ENCODE measurements at places on chromosomes 11 and 22.

DNA sequence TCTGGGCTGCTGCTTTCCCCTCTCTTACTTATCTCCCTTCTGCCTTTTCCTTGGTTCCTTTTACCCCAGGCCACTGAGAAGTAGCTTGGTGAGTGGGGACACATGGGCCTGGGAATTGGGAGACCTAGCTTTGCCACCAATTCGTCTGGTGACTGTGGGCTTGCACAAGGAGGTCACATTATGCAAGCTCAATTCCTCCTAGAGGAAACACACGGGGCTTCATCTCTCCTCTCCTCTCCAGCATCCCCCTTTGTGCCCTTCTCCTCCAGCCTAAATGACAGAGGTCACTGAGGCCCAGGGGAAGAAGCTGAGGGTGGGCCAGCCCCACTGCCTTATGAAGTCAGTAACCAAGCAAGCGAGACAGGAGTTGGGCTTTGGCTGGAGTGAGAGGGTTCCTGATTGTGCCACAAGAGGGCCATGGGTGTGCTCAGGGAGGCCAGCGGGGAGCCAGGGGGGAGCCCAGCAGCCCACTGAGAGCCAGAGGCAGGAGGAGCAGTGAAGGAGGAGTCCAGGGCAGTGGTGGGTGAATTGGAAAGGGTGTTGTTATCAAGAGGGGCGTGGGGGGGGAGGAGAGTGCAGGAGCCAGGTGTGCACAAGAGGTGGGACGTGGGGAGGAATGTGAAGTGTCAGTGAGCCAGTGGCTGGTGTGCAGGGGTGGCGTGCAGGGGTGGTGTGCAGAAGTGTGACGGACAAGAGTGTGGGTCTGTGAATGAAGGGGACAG is 2.0 kb downstream of the CLCF1 start:
- DNase-seq = no peak

- no peak for DNase-seq
Measured at GRCh38 chr11:123608371-123608770, 46.1 kb downstream of the SCN3B start.

DNA sequence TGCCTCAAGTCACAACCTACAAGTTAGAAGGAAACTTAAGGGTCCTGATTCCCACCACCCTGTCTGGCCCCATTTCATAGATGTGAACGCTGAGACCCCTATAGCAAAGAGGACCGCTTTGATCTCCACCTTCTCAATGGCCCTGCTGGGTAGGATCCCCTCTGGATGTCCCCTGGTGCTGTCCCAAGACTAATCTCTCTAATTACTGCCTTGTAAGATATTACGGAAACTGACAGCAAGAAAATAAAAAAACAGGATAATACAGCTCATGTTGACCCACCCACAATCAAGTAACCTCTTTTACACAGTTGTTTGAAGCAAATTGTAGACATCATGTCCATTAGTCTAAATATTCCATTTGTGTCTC is 20.9 kb downstream of the IGLL5 start:
- no peak for DNase-seq

DNA sequence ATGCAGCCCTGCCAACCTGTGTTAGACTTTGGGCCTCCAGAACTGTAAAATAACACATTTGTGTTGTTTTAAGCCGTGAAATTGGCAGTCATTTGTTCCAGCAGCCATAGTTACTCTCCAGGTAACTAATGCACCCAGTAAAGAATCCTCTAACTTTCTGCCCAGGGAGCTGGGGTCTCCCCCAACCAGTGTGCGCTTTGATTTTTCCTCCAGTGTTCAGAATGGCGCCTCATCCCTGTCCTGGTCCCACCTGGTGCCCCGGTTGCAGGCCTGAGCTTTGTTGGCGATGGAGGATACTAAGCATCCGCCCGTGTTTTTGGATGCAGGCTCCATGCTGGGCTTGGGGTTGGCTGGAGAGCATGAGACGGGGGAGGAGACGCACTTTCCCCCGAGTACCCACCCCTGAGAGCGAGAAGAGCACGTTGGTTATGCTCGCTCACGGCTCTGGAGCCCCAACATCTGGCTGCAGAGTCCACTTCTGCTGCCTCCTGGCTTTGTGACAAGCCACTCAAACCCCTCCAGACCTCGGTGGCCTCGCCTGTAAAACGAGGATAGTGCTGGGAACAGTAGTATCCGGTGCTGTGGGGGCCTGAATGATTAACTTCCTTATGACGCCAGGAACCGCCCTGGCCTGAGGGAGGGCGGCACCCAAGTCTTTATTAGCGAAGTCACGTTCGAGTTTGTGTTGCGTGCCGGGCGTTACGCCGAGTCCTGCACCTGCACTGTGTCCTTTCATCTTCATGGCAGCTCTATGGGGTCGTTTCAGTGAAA is 25.8 kb downstream of the MRGPRD start:
- no peak for DNase-seq

DNA sequence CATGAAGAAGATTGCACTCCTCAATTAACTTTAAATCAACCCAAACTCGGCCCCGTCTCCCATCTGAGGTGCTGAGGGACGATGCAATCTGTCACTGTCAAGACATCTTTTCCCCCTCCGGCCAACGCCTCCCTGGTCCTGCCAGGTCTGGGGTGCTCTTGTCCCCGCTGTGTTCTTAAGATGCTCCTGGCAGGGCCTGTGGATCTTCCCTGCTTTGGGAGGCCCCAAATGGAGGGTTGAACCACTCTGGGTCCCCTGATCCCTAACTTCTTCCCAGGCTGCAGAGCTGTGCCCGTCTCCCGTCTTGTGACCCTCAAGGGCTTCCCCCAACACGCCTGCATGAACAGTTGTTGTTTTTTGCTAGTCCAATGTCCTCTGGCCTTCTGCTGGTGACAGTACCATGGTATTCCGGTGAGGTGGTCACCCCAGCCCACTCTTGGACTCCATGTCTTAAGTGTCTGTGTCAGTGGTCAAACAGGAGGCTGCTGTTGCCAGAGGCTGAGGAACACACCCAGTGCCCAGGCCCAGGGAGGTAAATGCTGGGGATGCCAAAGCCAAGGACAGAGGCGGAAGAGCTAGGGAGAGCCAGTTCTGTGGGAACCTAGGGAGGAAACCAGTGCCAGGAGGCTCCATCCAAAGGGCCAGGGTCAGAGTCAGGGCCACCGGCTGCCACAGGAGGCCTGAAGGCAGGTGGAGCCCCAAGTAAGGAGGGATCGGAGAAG is 70.6 kb upstream of the SHANK2 start:
- DNase-seq = no peak

DNA sequence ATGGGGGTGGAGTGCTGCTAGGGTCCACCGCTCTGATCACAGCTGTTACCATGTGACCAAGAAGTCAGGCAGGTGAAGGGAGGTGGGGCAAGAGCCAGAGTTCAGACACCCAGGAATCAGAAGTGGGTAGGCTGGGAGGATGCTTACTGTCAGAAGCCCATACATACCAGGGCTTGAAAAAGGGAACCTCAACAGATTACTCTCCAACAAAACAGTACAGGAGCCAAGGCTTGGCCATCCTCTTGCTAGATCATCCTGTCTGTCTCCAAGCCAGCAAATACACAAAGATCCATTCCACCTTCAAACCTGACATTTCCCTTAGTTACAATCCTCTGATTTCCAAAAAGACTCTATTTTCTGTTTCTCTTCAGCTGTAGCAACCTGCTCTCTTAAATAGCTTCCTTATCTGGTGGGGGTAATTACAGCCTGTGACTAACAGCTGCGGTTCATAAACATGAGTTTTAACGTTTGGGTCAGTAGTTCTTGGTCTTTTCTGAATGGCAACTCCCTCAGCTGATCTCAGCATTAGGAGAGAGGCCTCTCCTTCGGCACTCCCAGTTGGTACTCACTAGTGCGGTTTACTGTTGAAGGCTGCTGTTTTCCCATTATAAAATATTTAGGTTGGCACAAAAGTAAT is 31.1 kb upstream of the WT1 start:
- DNase-seq = no peak

DNA sequence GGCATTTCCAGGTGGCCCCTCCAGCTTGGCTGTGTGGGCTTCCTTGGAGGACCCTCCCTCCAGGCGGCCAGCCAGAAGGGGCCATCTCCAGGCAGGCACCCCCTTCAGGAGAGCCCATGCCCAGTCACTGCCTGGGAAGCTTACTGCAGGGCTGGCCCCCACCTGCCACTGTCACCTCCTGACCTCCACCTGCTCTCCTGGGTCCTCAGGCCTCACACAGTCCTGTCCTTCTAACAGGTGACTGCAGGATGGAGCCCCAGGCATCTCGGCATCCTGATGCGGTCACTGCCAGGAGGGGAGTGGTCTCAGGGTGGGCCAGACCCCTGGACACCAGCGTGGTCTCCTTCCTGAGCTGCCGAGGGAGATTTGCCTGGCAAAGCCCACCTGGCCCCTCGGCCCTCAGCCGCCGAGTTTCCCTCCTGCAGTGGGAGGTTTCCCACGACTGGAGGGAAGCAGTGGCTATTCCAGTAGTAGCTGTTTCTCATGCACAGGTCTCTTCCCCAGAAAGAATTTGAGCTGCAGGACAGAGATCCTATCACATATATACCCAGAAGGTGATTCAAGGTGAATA is 13.0 kb downstream of the TBX1 start:
- DNase-seq = no peak

DNA sequence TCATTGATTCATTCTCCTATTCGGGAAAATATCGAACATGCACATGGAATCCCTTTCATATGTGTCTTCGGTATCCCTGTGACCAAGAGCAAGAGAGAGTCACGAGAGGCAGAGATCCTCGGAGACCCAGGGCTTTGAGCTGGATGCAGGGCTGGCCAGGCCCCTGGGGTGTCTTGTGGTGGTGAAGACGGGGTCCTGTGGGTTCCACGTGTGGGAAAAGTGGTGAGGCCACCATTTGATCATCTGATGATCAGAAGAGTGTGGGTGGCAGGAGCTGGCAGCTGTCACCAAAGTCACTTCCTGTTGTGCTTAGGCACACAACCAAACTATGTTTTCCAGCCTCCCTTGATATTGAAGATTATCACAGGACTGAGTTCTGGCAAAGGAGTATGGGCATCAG is 94.0 kb downstream of the BRD1 start:
- DNase-seq = no peak

- peak; percentile 81 for DNase-seq
Measured at GRCh38 chr22:47086596-47087248, 324.3 kb downstream of the TBC1D22A start.

DNA sequence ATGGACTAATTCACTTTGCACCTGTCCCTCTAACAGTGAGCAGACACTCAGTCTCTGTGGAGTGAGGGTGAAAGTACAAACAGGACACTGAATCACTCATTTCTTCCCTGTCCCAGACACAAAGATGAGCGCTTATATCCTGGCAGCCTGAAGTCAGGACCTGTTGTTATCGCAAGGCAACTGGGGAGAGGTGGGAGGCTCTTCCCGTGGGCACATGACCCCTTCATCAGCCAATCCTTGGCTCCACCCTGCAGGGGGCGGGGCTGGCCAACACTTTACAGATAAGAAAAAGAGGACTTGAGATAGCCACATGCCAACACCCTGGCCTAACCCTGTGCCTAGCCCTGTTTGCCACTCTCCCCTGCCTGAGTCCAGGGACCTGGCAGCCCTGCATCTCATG is 29.5 kb upstream of the TESMIN start:
- DNase-seq = no peak

DNA sequence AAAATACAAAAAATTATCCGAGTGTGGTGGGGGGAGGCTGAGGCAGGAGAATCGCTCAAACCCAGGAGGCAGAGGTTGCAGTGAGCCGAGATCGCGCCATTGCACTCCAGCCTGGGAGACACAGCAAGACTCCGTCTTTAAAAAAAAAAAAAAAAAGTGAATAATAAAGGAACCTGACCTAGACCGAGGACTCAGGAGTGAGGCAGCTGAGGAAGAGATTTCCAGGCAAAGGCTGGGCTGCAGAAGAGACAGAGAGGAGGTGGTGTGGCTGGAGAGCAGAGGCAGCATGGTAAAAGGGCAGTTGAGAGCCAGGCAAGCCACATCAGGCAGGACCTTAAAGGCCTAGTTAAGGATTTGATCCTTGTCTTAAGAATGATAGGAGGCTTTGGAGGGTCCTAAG is 28.4 kb upstream of the SMCO4 start:
- DNase-seq = no peak

GRCh38 chr11:99739464-99740089 is 718.8 kb downstream of the CNTN5 start:
- DNase-seq = no peak

- DNase-seq = no peak
Measured at GRCh38 chr11:12885717-12886239, 123.3 kb upstream of the RASSF10 start.

DNA sequence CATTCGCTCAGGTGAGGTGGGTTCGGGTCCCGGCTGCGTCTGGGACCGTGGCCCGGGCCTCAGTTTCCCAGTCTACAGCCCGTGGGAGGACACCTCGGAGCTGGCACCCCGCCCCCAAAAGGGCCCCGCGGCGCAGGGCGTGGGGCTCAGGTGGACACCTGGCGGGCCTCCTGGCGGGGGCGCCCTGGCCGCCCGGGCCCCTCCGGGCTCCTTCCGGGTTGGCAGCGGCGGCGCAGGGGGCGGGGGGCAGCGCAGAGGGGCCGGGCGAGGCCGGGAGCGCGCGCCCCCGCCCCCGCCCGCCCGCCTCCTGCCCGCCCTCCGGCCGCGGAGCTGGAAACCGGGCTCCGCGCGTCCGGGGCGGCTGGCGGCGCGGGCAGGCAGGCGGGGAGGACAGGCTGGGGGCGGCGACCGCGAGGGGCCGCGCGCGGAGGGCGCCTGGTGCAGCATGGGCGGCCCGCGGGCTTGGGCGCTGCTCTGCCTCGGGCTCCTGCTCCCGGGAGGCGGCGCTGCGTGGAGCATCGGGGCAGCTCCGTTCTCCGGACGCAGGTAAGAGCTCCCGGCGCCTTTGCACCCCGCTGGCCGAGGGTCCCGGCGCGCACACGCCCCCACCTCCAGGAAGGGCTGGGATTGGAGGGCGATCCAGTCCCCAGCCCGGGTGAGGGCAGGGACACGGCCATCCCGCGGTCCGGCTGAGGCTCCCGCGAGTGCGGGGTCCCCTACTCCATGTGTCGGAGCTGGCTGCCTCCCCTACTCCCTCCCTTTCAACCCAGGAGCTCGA is at the start of gene EMID1:
EMID1 (plus strand) TSS at position 303 of the 778 bp plus-strand sequence; CDS start at position 446, 143 bp downstream.
- no peak for DNase-seq

GRCh38 chr11:134355136-134355535 is 23.3 kb downstream of the GLB1L2 start:
- DNase-seq = no peak

GRCh38 chr11:111957663-111958444 is 20.7 kb downstream of the DIXDC1 start:
- no peak for DNase-seq

DNA sequence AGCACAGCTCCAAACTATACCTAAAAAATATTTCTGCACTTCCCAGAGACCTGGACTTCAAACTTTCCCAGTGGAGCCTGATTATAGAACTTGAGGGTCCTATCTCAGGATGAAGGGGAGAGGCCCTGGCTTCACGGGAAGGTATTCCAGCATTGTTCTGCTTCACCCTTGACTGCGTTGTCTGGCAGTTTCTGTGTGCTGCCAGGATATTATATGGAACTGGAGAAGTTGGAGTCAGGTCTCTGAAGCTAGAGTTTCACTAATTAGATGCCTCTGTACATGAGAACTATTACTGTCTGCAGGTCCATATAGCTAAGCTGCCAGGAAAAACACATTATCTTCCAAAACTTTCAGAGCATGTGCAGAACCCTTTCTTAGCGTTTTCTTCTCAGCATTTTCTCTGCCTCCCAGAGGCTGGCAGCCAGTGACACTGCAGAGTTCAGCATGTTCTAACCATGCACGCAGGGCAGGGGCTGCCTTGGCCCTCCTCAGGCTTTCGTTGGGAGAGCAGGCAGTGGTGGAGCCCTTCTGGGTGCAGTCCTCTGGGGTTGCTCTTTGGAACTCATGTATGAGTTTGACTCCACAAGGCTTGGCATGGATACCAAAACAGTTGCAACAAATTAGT is 99.3 kb downstream of the CWC15 start:
- no peak for DNase-seq

- DNase-seq = no peak
Measured at GRCh38 chr22:27274770-27275449, 526.6 kb downstream of the MN1 start.

- no peak for DNase-seq
Measured at GRCh38 chr11:45429719-45430118, 143.6 kb upstream of the SYT13 start.
